ENCODE measurements at places on chromosomes 5 and 9. TPM values are rescaled to one million over a fixed set of nuclear protein-coding genes. Genes with fewer than 3 reads are reported as not detected.

DNA sequence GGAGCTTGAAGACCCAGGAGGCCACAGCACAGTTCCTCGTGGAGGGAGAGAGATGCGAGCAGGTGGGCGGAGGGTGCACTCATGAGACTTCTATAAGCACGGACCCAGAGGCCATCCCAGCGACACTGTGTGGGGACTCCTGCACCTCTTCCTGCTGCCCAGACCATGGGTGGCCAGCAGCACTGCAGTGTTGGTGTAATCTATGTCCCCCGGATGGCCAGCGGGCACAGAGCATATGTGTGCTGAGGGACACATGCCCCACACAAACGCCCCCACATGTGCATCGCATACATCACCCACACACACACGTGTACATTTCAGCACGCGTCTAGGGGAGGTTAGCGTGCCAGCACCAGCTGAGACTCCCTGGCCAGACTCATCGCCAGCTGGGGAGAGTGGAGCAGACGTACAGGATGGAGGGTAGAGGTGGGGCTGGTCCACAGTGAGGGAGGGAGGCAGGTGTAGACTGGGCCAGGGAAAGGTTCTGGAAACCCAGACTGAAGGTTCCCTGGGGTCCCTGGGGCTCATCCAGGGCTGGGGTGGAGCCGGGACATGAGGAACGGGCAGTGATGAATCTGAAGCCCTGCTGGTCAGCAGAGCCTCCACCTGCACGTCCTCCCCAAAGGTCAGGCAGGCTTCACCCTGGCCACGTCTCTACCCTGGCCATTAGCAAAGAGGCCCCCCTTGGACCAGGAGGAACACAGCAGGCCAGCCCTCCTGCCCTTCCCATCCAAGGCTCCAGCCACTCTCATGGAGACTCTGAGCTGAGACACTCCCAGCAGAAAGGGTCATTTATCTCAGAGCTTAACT is 27.6 kb downstream of the ADAMTS2 start:
- DNase-seq = no peak

GRCh38 chr9:104589626-104590025 is 9.6 kb downstream of the OR13C5 start:
- no peak for DNase-seq

DNA sequence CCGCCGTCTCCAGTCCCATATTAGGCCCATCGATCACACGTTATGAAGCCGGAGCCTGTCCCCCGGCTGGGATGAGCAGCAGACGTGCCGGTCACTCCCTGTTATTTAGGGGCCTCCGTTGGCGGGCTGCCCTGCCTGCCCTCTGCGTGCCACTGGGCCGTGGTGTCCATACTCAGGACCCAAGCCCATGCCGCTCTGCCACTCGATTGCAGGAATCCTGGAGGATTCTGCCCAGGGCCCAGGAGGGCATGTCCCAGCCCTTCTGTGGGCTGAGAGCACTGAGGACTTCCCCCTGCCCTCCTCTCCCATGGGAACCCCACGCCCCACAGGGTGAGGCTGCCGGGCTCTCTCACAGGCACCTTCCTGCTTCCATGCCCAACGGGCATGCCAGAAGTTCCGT is 19.6 kb upstream of the LAMC3 start:
- no peak for DNase-seq

DNA sequence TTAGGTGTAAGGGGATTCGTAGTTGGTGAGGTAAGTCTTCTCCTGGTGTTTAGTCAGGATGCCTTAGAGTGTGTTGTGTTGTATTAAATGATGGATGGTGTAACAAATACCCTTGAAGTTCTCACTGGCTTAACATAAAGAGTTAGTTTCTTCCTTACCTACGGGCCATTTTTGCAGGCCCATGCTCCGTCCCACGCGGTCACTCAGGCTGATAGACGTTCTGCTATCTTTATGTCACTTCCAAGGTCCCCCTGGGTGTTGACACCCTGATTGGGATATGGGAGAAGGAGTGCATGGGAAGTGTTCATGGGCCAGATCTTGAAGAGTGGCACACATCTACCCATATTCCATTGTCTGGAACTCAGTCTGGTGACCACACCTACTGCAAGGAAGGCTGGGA is 214.0 kb downstream of the MAST4 start:
- no peak for DNase-seq

DNA sequence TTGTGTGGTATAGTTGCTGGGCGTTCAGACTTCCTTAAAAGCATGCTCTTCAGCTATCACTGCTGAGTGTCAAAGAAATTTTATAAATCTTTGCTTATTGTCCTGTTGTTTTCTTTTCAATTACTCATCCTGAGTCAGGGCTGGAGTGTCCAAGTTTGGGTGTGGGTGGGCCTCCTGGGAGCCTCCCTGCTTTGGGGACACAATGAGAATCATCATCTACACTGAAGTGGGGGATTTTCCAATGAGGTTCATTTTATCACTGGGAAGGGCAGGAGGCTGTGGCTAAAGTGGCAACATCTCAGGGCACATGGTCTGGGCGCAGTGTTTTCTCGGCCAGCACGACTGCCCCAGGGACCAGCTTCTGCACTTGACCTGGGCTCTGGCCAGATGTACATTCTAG is 19.5 kb downstream of the GFPT2 start:
- no peak for DNase-seq

DNA sequence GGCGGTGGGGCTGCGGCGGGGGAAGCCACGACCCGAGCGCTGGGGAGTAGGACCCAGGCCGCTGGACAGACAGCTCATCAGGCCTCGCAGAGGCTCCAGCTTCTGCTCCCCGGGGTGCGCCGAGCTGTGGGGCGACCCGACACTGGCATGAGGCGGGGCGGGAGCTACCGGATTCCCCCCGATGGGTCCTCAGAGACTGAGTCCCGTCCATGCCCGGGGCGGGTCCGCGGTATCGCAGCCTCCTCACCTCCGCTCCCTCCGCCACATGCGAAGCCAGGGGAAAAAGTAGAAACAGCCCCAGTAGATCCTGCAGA is 2.6 kb upstream of the CCL27 start:
- no peak for DNase-seq

GRCh38 chr9:18985464-18985951 is 47.5 kb downstream of the SAXO1 start:
- no peak for DNase-seq

DNA sequence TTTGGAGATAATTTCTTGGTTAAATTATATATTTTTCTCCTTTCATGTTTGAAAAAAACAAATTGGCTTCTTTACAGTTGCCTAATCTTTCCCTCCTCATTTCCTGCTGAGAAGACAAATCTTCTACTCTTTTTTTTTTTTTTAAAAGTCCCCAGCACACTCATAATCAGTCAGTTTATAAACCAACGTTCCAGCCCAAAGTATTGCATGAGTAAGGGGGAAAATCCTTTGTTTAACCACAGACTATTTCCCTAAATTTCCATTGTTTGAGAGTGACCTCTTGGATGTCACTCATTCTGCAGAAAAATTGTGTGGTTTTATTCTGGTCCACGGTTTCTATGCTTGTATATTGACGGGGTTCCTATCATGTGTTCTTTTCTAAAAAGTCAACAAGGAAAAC is 55.1 kb upstream of the TLR4 start:
- DNase-seq = no peak

GRCh38 chr5:91706785-91707520 is 323.8 kb upstream of the ARRDC3 start:
- no peak for DNase-seq

DNA sequence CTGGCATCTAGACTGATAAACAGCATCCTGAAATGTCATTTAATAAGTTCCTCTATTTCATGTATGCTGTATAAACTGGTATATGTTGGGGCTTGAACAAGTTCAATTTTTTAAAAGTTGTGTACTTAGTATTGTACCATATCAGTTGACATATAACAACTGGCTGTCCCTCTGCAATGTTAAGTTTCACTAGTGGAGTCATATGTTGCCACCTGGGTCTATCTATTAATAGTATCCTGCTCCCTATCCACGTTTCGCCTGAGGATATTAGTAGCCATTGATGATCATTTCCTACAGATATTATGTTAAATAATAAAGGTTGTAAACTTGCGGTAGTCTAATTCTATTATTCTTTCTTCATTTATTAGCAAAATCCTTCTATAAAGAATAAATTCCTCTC is 177.6 kb downstream of the RFX3 start:
- no peak for DNase-seq

DNA sequence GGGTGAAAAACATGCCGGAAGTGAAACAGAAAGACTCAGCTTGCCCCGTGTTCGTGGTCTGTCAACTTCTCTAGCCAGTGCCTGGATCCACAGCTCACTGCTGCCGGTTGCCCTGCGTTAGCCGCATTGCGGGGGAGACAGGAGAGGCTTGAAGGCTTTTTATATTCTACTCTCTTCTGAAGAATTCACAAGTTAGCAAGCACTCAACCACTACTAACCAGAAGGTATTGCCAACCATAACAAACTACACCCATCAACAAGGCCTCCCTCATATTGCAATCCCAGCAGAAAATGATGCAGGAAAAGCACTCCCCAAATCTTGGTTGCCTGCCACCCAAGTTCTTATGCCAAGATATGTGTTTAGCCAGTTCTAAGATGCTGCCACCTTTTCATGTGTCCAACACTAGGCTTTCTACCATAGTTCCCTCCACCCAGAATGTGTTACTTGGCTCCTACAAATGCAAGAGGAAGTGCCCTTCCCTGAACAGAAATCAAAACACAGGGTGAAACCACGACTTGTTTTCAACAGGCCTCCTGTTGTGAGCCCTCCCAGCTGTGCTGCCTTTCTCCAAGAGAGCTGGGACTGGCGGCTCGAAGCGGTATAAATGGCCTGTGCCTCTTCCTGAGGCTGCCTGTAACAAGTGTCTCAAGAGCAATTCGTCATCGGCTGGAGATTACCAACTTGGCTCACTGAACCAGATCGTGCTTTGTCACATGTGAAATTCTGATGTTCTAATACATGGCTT is 129.0 kb downstream of the SNX18 start:
- DNase-seq = no peak

DNA sequence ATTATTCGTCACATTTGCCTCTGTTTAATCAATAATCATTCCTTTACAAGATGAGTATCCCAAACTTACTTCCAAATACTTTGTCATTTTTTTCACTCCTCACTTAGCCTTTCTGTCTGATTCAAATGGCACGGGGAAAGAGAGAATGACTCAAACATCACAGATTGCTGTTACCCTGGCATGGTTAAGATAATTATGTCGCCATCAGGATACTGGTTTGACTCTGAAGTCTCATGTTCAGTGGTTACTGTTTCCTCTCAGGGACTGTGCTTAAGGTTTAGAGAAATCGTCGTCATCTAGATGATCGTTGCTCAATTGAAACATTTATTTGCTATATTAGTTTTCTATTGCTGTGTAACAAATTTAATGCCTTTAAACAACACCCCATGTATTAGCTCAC is 45.2 kb upstream of the RAD23B start:
- no peak for DNase-seq

DNA sequence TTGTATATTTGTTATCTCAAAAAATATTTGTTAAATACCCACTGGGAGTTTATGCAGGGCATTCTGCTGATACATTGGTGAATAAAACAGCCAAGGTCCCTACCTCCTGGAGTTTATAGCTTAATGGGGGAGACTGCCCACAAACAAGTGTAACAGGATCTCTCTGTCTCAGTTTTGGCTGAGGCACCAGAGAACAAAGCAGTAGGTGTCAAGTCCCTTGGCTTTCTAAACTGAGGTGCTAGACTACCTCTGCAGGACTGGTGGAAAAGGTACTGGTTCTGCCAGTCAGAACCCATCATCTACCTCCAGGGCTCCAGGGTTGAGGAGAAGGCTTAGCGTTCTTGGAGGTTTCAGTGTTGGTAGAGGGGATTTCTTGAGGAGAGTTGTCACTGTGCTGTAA is 188.4 kb upstream of the ELL2 start:
- DNase-seq = no peak

- no peak for DNase-seq
Observed at GRCh38 chr5:133114933-133115310, 63.1 kb downstream of the HSPA4 start.

- no peak for DNase-seq
Observed at GRCh38 chr9:76400534-76401096, 6.4 kb upstream of the RFK start.

GRCh38 chr5:36606428-36607113 is at the start of gene SLC1A3:
Gene SLC1A3, plus strand, starts transcription at chr5:36606606. Its CDS starts 1,818 bp downstream, at chr5:36608424.
- peak; percentile 39 for DNase-seq

DNA sequence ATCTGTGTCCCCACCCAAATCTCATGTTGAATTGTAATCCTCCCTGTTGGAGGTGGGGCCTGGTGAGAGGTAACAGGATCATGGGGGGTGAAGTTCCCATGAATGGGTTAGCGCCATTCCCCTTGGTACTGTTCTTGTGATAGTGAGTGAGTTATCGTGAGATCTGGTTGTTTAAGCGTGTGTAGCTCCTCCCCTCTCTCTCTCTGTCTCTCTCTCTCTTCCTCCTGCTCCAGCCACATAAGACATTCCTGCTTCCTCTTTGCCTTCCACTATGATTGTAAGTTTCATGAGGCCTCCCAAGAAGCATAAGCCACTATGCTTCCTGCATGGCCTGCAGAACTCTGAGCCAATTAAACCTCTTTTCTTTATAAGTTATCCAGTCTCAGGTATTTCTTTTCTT is 28.8 kb downstream of the C5orf15 start:
- DNase-seq = no peak

DNA sequence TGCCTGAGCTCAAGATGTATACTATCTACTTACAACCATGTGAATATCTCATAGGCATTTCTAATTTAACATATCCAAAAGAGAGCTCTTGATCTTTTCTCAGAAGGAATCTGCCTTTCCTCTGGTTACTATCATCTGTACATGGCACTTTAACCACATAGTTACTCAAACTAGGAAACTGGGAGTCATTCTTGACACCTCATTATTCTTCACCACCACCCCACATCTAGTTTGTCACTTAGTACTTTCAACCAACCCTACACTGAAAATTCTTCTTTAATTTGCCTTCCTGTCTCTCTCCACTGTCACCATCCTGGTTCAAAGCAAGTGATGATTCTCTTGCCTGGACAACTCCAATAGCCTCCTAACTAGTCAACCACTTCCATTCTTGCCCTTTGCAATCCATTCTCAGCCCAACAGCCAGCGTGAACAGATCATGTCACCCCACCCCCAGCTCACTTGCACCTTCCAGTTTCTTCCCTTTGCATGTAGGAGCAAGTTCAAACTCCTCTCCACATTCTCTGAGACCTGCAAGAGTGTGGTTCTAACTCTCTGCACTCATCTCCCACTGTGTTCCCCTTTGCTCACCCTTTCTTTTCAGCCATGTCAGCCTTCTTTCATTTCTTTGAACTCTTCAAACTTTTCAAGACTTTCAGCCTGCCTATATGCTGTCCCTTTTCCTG is 17.3 kb upstream of the SMAD5 start:
- no peak for DNase-seq

The FOXD4L3 gene
- not detected for total RNA-seq

The SLC22A4 gene
- 25.0 TPM for total RNA-seq

The CDH9 gene
- total RNA-seq = not detected

The PNPLA7 gene
- 2.4 TPM for total RNA-seq

The COL15A1 gene
- 5.8 TPM for total RNA-seq

The CRHBP gene
- 0.58 TPM for total RNA-seq

The PGM5 gene
- total RNA-seq = 1.4 TPM

The FCN1 gene
- not detected for total RNA-seq

All from glomerular endothelial cell (primary cell).